ENCODE measurements at places on chromosomes 7 and 10.

- no peak for DNase-seq
Observed at GRCh38 chr10:43316516-43316915, 49.7 kb upstream of the RASGEF1A start.

GRCh38 chr7:111090846-111091245 lies at the start of gene LRRN3:
TSS of gene LRRN3 (plus strand) at chr7:111091127. CDS start at chr7:111122773, 31,646 bp downstream.
- DNase-seq = peak; percentile 27

- DNase-seq = no peak
Observed at GRCh38 chr10:47233631-47234030, 66.4 kb upstream of the GDF10 start.

DNA sequence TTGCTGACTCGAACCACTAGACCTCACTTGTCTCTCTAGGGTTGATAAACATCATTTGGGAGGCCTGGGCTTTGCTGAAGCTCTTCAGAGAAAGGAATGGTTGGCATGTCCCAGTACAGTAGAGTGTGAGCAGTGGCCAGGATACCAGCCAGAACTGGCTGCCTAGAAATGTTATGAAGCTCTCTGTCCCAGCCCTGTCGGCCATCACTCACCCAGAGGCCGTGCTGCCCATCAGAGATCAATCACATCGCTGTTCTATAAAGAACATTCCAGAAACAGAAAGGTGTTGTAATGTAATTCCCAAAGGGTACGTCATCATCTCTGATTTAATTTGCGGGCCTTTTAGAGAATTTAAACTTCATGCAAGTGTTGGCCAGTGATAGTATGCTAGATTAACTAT lies 111.5 kb downstream of the PRPF18 start:
- no peak for DNase-seq

DNA sequence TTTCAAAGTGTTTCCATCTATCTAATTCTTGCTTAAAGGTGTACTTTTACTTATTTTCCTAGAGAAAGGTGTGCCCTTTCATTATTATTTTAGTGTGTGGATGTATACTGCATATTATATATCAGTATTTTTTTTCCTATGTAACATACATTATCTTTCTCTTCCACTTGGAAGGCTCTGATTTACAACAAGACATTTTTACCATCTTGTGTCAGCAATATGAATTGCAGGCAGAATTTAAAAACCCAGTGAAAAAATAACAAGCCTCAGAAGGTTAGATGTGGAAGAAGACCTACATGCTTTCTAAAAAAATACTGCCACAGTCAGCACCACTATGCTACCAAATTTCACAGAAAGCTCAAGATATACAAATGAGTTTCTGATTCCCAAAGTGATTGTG lies 327.7 kb upstream of the STEAP1 start:
- DNase-seq = no peak

Data from fibroblast of skin of right quadriceps (primary cell).